Mammary microvascular endothelial cell (primary cell): ENCODE measurements at places on chromosomes 7 and 10. TPM values are rescaled to one million over a fixed set of nuclear protein-coding genes. Genes with fewer than 3 reads are reported as not detected.

CDK14 gene
- 4.7 and 11.4 TPM in 2 replicates for total RNA-seq

UBE3C gene
- 72.5 and 76.3 TPM in 2 replicates for total RNA-seq

CCDC3 gene
- total RNA-seq = 1.6 and 2.4 TPM in 2 replicates

ATOH7 gene
- total RNA-seq = not detected in 2 replicates

GIMAP1 gene
- 9.4 and 9.5 TPM in 2 replicates for total RNA-seq

TAS2R41 gene
- total RNA-seq = not detected in 2 replicates

MACROH2A2 gene
- total RNA-seq = 0.59 and 1.1 TPM in 2 replicates
